ENCODE measurements at places on chromosomes 12 and 14. TPM values are rescaled to one million over a fixed set of nuclear protein-coding genes. Genes with fewer than 3 reads are reported as not detected.

DNA sequence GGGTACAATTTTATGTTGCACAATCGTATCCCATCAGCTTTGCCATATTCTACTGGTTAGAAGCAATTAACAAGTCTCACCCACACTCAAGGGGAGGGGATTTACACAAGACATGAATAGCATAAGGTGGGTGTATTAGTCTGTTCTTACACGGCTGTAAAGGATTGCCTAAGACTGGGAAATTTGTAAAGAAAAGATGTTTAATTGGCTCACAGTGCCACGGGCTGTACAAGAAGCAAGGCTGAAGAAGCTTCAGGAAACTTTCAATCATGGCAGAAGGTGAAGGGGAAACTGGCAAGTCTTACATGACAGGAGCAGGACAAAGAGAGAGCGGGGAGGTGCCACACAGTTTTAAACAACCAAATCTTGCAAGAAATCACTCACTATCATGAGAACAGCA is 231.8 kb upstream of the AMIGO2 start:
- no peak for DNase-seq

- DNase-seq: no peak
Observed at GRCh38 chr14:55752580-55753390, 172.8 kb downstream of the KTN1 start.

GRCh38 chr12:86138770-86139169 is 117.4 kb downstream of the MGAT4C start:
- DNase-seq: no peak

DNA sequence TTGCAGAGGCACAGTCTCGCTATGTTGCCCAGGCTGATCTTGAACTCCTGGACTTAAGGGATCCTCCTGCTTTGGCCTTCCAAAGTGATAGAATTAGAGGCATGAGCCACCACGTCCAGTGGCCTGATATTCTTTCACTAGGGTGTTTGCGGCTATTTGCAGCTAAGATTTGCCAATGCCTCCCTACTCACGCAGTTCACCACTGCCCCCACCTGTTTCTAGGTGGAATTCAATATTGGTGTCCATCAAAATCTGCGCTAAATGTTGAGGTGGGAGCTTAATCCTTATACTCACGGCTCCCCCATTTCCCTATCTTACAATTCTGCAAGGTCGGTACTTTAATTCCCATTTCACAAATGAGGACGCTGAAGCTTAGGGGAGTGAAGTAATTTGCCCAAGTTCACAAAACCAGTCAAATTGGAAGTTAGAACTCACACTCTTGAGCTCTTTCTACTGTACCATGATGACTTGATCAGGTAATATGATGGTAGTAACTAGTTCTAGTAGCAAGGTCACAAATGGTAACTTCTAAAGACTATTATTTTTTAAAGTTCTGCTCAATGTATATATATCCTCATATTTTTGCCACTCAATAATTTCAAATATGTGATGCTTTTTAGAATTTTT is 22.1 kb upstream of the LRRC9 start:
- DNase-seq: no peak

DNA sequence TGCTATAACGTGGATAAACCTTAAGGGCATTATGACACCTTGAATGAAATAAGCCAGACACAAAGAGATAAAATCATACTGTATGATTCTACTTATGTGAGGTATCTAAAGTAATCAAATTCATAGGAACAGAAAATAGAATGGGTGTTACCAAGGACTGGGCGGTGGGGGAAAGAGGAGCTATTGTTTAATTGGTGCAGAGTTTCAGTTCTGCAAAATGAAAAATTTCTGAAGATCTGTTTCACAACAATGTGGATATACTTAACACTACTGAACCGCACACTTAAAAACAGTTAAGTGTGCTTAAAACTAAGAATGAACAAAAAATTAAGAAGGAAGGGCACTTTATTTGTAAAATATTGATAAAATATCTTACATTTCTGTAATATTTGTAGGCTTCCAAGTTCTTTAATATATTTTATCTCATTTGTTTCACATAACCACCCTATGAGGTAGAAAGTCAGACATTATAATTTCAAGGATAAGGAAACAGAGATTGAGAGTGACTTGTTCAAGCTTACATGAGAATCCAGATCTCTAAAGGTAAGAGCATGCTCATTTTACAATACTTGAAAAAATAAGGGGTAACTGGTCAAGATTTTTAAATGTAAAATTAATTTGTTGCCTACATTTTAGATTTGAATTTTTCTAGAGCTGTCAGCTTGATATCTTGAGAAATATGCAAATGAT is 14.9 kb downstream of the LTA4H start:
- DNase-seq: no peak

DNA sequence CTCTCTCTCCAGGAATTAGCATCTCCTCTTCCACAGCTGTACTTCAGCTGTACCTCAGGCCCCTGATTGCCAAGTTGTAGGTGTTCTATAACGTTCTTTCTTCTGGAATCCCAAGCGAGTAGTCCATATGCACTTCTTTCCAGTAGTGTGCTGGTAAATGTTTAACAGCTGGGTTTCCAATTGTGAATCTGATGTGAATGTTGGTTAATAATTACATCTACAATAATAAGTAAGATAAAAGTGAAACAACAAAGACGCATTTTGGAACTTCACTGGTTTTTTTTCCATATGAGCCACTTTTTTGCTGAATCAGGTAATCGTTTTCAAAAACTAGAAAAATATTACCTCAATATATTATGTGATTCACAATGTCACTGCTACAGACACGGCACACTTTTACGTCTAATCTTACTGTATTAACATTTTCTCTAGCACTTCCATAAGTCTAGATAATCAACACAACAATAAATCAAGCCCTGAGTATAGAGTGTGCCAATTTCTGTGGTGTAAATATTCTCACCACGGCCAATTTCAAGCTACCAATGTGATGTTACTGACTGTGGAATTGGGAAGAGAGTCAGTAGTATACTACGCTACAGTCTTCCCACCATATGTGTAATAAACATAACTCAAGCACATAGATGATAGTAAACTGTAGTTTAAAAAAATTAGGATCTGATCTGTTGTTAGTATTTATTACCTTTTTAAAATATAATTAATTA is 113.0 kb downstream of the ZFP36L1 start:
- DNase-seq: no peak

DNA sequence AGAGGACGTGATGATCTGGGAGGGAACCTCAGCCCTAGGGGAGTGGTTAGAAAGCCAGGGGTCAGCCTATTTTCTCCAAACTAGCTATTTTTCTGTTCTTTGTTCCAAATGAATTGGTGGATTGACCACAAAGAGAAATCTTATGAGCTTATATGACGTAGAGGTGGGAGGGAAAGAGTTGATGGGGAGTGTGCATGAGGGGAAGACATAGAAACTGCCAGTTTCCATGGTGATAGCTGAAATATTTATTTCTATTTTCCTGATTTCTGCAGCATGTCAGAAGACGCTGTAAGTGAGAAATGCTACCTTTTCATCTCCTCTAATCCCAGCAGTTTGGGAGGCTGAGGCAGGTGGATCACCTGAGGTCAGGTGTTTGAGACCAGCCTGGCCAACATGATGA is 51.4 kb upstream of the CISTR start:
- DNase-seq: no peak

- no peak for DNase-seq
Observed at GRCh38 chr14:77844802-77845201, 44.9 kb downstream of the ADCK1 start.

GRCh38 chr14:75647640-75648039 is 13.0 kb downstream of the ERG28 start:
- DNase-seq: no peak

DNA sequence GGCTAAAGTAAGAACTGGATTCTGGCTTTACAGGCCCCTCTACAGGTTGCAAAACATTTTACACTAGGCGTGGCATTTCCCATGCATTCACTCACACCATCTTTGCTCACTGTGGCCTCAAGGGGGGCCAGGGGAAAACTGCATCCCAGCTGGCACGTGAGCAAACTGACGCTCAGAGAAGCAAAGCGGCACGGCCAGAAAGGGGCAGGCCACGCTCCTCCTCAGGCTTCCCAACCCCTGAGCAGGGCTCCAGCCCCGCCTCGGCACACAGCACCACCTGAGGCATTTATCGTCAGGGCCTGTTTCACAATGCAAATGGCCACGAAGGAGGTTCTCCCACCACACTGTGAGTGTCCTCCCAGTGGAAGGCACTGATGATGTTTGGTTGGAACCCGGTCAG is 90.8 kb downstream of the BCL11B start:
- no peak for DNase-seq

GRCh38 chr12:111645433-111645832 is 40.3 kb downstream of the BRAP start:
- peak; percentile 66 for DNase-seq

DNA sequence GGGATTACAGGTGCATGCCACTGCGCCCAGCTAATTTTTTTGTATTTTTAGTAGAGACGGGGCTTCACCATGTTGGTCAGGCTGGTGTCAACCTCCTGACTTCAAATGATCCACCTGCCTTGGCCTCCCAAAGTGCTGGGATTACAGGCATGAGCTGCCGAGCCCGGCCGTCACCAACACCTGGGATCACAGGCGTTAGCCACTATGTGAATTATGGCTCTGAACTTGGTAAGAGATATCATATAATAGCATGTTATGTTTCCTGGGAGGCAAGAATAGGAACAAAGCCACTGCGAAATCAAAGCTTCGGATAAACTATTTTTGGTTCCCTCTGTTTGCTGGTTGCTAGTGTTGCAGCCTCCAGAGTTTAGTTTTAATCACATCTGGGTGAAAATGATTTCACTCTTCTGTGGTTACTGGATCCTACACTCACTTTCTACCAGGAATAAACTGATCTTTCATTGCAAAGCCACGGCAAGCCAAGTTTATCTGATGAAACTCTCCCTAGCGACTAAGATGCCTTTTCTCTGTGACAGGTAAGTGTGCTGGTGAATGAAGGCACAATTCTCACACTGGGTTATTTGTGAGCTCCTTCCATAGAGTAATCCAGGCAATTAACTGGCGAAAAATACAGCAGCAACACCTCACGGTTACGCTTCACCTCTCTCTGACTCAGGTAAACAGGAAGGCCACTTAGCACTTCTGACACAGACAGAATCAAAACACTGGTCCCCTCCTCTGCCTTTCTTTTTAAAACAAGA is 16.7 kb downstream of the SNRNP35 start:
- no peak for DNase-seq

- no peak for DNase-seq
Observed at GRCh38 chr14:84963518-84963917, 566.4 kb upstream of the FLRT2 start.

DNA sequence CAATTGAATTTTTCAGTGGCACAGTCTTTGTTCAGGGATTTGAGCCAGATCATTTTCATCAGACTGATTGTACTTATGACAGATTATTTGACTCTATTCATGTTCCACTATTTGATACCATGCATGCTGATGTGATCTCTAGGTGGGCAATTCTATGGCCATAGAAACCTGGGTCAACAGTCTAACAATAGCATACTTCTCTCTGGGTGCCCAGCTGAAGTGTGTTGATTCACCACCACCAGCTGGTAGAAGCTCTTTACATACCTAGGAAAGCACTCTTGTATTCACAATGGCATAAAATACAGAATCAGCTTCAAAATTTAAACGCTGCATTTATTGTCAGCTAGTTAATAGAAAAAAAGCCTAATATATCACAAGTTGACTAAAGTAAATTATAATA is 90.2 kb upstream of the TMTC2 start:
- DNase-seq: no peak

- DNase-seq: no peak
Observed at GRCh38 chr14:95679998-95680735, 6.1 kb upstream of the TCL1B start.

GRCh38 chr12:122893208-122894153 is 2.4 kb downstream of the VPS37B start:
- DNase-seq: peak; percentile 57

DNA sequence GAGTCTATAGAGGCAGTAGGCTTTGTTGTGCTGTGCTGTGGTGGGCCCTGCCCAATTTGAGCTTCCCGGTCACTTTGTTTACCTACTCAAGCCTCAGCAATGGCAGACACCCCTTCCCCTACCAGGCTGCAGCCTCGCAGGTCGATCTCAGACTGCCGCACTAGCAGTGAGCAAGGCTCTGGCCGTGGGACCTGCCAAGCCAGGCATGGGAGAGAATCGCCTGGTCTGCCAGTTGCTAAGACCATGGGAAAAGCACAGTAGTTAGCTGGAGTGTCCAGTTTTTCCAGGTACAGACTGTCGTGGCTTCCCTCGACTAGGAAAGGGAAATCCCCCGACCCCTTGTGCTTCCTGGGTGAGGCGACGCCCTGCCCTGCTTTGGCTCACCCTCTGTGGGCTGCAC is 26.3 kb downstream of the ANO6 start:
- DNase-seq: no peak

DNA sequence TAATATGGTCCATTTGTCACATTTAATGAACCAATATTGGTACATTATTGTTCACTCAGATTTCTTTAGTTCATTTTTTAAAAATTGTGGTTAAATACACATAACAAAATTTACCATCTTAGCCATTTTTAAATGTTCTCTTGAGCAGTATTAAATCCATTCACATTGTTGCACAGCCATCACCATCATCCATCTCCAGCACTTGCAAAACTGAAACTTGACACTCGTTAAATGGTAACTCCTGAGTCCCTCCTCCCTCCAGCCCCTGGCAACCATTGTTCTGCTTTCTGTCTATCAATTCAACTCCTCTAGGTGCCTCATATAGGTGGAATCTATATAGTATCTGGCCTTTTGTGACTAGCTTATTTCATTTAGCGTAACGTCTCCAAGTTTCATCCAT is 86.4 kb downstream of the ACACB start:
- no peak for DNase-seq

- DNase-seq: no peak
Observed at GRCh38 chr12:20490213-20490612, 121.9 kb downstream of the PDE3A start.

- no peak for DNase-seq
Observed at GRCh38 chr12:24724814-24725213, 224.1 kb downstream of the BCAT1 start.

- no peak for DNase-seq
Observed at GRCh38 chr12:98345308-98345876, 170.0 kb upstream of the TMPO start.

DNA sequence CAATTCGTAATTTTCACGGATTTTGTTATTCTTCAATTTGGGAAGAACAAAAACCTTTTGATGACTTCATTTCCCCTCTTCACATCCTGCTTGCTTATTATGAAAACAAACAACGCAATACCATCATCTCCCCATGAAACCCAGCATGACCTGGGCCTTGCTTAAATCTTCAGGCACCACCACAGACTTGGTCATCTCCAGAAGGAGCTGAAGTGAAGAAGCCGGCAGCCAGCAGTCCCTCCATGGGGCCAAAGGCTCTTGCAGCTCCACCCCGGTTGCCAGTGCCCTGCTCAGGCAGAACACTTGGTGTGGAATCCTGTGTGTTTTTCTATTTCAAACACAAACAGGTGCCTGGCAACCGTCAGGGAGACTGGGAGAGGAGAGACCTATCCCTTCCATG is 982.9 kb upstream of the TMEM132C start:
- no peak for DNase-seq

The LMNTD1 gene
- total RNA-seq: 1.9 TPM

The NTF3 gene
- not detected for total RNA-seq

The CHGA gene
- total RNA-seq: 0.81 TPM

The PLA2G1B gene
- total RNA-seq: 101 TPM

The NELL2 gene
- total RNA-seq: 1.1 TPM

The MIP gene
- not detected for total RNA-seq

The MON2 gene
- total RNA-seq: 71.2 TPM

The KRT82 gene
- not detected for total RNA-seq

The ALG10 gene
- total RNA-seq: 9.3 TPM

The RIN3 gene
- 55.1 TPM for total RNA-seq

All from upper lobe of left lung (tissue), 6 donors.